ENCODE measurements at places on chromosomes 7 and 10.

GRCh38 chr10:16866541-16867275 lies 49.5 kb upstream of the RSU1 start:
- no peak for DNase-seq

- no peak for DNase-seq
Measured at GRCh38 chr7:117017017-117017451, 63.7 kb downstream of the ST7 start.

- DNase-seq: no peak
Measured at GRCh38 chr10:31765541-31765940, 163.1 kb downstream of the ARHGAP12 start.

DNA sequence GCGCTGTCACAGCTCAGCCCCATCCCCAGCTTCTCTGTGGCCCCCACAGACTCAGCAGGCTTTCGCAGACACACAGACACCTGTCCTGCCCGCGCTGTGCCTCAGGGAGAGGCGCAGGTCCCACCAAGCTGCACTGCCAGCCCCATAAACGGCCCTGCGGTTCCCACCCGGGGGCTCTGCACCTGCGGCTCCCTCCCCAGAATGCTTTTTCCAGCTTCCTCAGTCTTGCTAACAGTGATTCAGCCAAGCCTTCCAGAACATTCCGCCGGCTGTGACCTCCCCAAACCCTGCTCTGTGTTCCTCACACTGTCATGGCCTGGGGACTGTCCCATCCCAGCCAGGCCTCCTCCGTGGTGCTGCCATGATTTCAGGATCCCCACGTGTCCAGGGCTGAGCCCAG lies 27.8 kb upstream of the TNRC18 start:
- DNase-seq: no peak

DNA sequence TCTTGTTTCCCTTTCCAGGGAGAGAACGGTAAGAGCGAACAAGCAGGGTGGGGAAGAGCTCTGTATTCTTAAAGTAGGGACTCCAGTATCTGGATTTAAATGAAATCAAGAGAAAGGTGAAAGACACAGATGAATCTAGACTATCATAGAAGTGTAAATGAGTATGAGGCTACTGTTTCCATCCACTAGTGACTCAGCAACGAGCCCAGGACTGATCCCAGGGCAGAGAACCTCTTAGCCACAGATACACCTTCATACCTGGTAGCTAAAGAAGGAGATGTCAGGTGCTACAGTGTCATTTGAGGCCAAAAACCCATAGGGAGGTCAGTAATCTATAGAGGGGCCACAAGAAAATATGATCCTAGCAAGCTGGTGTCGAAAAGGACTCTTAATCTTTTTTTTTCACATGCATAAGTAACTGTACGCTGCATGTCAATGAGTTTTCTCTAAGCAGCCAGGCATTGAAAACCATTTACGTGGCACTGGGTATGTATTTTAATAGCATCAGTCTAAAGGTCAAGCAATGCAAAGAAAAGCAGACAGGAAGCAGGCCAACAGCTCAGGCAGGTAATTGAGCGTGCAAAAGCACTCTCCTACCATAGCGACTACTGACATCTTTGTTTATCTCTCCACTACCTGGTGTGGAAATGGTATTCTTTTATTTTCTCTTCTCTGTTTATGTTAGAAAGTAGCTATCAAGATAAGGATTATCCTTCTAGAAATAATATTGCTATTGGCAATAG lies 91.5 kb upstream of the EGR2 start:
- DNase-seq: no peak

DNA sequence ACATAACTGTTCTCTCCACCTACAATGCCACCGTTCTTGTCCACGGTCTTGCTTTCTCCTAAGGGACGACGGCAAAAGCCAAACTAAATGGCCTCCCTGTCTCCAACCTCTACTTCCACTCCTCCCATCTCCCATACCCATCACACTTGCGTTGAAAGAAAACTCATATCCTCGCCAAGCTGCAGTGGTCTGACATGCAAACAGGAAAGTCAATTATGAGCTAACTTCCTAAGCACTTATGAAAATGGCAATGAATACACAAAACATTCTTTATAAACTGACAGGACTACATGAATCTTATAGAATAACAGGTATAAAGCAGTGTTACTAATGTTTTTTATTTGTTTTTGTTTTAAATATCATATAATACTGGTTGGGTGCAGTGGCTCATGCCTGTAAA lies 46.4 kb downstream of the TYW1B start:
- no peak for DNase-seq

DNA sequence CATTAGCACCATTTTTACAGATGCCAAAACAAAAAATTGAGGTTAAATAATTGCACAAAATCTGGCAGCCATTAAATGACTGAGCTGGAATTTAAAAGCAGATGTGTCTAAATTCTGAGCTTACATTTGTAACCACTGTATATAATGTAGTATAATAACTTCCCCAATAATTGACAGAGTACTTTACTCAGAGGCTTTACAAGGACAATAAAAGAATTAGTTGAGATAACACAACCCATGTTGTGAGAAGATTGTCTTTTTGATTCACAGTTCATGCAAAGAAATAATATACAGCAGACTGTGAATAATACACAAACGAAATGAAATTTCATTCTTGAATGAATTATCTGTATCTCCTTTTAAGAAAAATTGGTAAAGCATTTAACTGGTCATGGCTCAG lies 417.1 kb downstream of the AUTS2 start:
- no peak for DNase-seq
